ENCODE measurements at places on chromosomes 6 and 20. TPM values are rescaled to one million over a fixed set of nuclear protein-coding genes. Genes with fewer than 3 reads are reported as not detected.

RPP40 gene
- total RNA-seq, result 6.2 TPM

CFAP206 gene
- not detected for total RNA-seq

TFAP2B gene
- total RNA-seq, result not detected

SOX18 gene
- total RNA-seq, result 50.8 TPM

DNA sequence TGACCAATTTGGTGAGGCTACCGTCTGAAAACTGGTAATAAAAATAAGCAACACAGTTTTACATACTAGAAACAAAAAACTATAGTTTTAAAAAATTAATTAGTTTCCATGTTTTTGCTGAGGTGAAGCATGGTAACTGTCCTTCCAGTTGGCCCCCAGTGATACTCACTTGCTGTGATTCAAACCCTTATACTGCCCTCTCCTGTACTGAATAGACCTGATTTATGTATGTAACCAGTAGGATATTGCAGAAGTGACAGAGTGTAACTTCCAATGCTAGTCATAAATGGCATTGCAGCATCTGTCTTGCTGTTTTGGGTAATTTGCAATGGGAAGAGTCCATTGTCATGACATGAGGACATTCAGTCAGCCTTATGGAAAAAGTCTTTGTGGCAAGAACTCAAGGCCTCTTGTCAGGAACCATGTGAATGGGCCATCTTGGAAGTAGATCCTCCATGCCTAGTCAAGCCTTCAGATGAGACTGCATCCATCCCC lies 8.9 kb upstream of the CHD6 start:
- no peak overlapping the region for H3K4me3 ChIP-seq
- no peaks in the 10 kb centered on the region for H3K4me1 ChIP-seq
- no peaks in the 10 kb centered on the region for H3K36me3 ChIP-seq
- no peak for DNase-seq
- no peaks in the 10 kb centered on the region for H3K27me3 ChIP-seq

DNA sequence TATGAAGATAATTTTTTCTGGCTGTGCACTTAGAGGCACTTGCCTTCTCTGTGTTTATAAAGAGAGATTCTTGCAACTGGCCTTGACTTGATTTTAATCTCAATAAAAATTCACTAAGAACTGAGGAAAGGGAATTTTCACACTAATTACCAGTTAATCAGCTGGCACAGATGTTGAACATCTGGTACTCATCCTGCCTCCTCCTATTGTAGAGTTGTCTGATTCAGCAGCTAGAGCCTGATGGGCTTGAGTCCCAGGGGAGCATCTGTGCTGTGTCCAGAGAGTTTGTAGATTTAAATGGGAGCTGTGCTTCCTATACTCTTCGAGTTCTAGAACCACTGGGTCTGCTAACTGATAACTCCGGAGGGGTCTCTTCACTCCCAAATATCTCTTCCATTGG lies 284.4 kb upstream of the RNF24 start:
- DNase-seq, result no peak
- H3K36me3 ChIP-seq, result no peaks in the 10 kb centered on the region
- H3K4me3 ChIP-seq, result no peak overlapping the region
- no peak overlapping the region for H3K27ac ChIP-seq
- H3K4me1 ChIP-seq, result peaks cover 2% of the 10 kb centered on the region
- H3K27me3 ChIP-seq, result no peaks in the 10 kb centered on the region

DNA sequence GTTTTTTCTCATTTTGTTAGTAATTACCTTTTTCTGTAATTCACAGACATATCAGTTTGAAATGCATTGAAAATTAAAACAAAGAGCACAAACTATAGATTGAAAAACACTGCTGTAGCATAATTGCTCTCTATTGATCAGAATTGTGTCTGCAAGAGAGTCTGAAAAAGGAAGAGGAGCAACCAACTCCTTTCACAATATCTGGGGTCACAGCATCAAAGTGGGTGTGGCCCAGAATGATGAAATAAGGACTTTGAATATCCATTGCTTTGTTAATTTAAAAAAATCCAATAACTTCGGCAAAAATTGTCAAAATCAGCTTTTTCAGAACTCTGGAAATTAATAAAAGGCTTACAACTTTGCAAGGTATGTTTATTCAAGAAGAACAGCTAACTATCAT lies 99.2 kb downstream of the MYLK4 start:
- H3K4me3 ChIP-seq, result no peak overlapping the region
- peaks cover 2% of the 10 kb centered on the region for H3K4me1 ChIP-seq
- no peaks in the 10 kb centered on the region for H3K27me3 ChIP-seq
- no peaks in the 10 kb centered on the region for H3K36me3 ChIP-seq

DNA sequence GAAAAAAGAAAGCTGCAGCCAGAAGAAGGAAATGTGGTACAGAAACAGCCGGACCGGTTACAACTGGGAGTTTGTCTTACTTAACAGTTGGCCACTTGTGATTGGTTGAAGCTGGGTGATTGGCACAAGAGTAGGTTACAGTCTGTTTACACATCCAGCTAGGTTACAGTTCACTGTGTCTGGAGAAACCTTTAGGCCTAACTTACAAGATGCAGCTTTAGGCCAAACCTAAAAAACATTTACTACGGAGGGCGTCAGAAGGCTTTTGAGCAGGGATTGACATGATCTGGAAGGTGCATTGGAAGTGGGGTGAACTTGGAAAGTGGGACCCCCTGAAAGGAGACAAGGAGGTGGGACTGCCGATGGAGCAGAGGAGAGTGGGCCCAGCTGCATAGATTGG lies 122.3 kb downstream of the BANF2 start:
- no peaks in the 10 kb centered on the region for H3K36me3 ChIP-seq
- H3K27me3 ChIP-seq, result no peaks in the 10 kb centered on the region
- no peaks in the 10 kb centered on the region for H3K4me1 ChIP-seq
- no peak for DNase-seq
- H3K27ac ChIP-seq, result no peak overlapping the region

GRCh38 chr20:57261457-57262251 lies 4.8 kb downstream of the BMP7 start:
- H3K27me3 ChIP-seq, result peaks cover 6% of the 10 kb centered on the region
- H3K36me3 ChIP-seq, result no peaks in the 10 kb centered on the region
- no peak overlapping the region for H3K27ac ChIP-seq
- DNase-seq, result no peak

DNA sequence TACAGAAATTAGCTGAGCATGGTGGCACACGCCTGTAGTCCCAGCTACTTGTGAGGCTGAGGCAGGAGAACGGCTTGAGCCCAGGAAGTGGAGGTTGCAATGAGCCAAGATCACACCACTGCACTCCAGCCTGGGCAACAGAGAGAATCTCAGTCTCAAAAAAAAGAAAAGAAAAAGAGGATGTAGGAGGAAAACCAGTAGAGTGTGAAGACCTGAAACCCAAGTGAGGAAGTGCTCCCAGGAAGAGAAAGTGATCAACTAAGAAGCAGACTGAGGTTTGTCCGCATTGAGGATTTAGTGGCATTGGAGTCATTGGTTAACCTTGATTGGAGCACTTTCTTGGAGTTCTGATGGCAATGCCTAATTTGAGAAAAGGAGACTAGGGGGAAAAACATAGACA lies 20.6 kb upstream of the TASP1 start:
- H3K36me3 ChIP-seq, result no peaks in the 10 kb centered on the region
- H3K4me3 ChIP-seq, result no peak overlapping the region
- H3K4me1 ChIP-seq, result no peaks in the 10 kb centered on the region
- DNase-seq, result no peak
- no peak overlapping the region for H3K27ac ChIP-seq

DNA sequence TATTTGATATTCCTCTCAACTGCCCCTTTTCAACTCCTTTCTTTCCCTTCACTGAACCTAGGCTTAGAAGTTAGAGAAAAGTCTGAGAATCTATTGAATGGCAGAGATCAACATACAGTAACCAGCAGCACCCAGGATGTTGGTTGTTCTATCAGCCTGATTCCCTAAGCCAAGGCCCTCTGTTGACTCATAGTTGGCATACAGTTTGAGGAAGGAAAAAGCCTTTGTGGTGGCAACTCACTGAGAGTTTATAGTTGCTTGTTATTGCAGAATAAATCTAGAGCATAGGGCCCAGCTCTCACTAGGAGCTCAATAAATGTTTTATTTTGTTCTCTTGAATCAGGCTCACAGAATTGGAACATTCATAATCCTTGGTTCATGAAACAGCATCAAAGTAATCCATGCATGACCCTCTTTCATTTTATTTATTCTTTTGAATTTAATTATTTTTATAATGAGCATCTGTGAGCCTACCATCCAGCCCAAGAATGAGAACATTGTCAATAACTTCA lies 119.1 kb upstream of the ADGRF1 start:
- no peaks in the 10 kb centered on the region for H3K4me1 ChIP-seq
- H3K4me3 ChIP-seq, result no peak overlapping the region
- no peaks in the 10 kb centered on the region for H3K27me3 ChIP-seq
- DNase-seq, result no peak
- no peaks in the 10 kb centered on the region for H3K36me3 ChIP-seq
- no peak overlapping the region for H3K27ac ChIP-seq

DNA sequence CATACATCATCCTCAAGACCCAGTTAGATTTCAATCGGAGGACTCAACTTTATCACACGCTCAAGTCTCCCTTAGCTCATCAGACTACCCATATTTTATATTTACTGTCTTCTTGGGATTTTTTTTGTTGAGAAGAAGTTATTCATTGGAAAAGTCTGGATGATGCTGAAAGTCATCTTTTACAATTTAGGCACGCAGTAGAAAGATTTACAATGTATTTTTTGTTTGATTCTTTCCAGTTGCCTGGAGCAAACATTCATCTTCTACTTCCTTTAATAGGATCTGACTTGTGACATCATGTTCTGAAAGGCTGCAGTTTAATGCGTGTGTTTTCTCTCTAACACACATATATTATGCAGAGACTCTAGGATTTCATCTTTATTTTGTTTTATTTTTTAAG lies 235.7 kb downstream of the DOK5 start:
- no peak for DNase-seq
- H3K4me3 ChIP-seq, result no peak overlapping the region
- H3K36me3 ChIP-seq, result no peaks in the 10 kb centered on the region
- H3K27ac ChIP-seq, result no peak overlapping the region
- H3K27me3 ChIP-seq, result no peaks in the 10 kb centered on the region
- no peaks in the 10 kb centered on the region for H3K4me1 ChIP-seq

GRCh38 chr6:43200541-43200940 lies 18.5 kb downstream of the CUL9 start:
- no peak for DNase-seq
- H3K36me3 ChIP-seq, result no peaks in the 10 kb centered on the region
- H3K4me3 ChIP-seq, result no peak overlapping the region
- no peaks in the 10 kb centered on the region for H3K4me1 ChIP-seq
- no peak overlapping the region for H3K27ac ChIP-seq

GRCh38 chr6:33513213-33513612 lies 58.8 kb downstream of the ZBTB9 start:
- no peak for DNase-seq
- no peaks in the 10 kb centered on the region for H3K4me1 ChIP-seq
- H3K4me3 ChIP-seq, result no peak overlapping the region
- no peaks in the 10 kb centered on the region for H3K36me3 ChIP-seq
- peaks cover 4% of the 10 kb centered on the region for H3K27me3 ChIP-seq

DNA sequence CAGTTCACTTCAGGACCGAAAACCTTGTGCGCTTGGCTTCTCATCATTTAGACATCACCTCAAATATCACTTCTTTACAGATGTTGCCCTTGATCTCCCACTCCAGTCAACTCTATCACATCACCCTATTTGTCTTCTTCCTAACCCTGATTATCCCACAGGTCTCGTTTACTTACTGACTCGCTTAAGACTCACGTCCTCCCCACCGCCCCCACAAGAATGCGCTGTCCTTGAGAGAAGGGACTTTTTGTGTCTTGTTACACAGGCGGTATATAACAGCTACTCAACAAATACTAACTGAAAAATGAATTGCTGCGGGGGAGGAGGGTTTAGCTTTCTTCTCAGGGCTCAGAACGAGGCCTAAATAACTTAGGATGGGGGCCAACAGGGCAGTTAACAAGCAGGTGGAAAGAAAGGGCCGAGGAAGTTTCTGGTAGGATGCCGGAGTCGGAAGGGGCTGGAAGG lies 527 bp downstream of the TOMM34 start:
- H3K27ac ChIP-seq, result peak overlapping the region; percentile 86
- DNase-seq, result no peak
- peak overlapping the region; percentile 99 for H3K4me3 ChIP-seq
- H3K4me1 ChIP-seq, result peaks cover 12% of the 10 kb centered on the region
- H3K27me3 ChIP-seq, result no peaks in the 10 kb centered on the region

DNA sequence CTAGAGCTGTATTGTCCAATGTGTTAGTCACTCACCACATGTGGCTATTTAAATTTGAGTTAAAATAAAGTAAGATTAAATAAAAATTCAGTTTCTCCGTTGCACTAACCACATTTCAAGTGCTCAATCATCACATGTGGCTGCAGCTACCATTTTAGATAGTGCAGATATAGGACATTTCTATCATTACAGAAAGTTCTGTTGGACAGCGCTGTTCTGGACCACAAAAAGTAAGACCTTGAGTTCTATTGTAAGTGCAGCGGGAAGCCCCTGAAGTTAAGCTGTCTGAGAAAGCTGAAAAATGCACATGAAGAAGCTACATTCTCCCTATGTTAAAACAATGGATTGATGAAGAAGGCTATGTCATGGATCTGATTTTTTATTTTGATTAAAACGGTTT lies 1.1 kb downstream of the ORC3 start:
- H3K4me1 ChIP-seq, result peaks cover 26% of the 10 kb centered on the region
- no peaks in the 10 kb centered on the region for H3K27me3 ChIP-seq

- H3K36me3 ChIP-seq, result no peaks in the 10 kb centered on the region
- no peaks in the 10 kb centered on the region for H3K27me3 ChIP-seq
- peaks cover 53% of the 10 kb centered on the region for H3K4me1 ChIP-seq
- no peak for DNase-seq
Measured at GRCh38 chr20:47576516-47577033, 74.9 kb downstream of the NCOA3 start.

DNA sequence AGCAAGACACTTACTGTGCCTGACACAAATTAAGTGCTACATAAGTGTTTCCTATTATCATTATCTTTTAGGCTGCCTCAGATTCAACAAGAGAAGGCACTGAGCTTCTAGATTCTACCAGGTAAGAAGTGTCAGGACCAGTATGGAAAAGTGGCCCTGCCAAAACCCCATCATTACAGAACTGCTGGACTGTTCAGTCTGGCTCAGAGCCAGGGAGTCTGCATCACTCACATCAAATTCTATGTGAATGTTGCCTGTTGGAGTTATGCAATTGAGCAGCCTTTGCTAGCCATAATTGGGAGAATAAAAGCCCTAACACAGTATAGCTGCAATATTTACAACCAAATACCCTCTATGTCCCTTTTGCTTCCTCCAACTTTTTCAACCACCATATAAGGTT lies 70.9 kb downstream of the ATG5 start:
- no peaks in the 10 kb centered on the region for H3K36me3 ChIP-seq
- no peak overlapping the region for H3K4me3 ChIP-seq
- H3K27me3 ChIP-seq, result no peaks in the 10 kb centered on the region
- DNase-seq, result no peak
- peaks cover 27% of the 10 kb centered on the region for H3K4me1 ChIP-seq

DNA sequence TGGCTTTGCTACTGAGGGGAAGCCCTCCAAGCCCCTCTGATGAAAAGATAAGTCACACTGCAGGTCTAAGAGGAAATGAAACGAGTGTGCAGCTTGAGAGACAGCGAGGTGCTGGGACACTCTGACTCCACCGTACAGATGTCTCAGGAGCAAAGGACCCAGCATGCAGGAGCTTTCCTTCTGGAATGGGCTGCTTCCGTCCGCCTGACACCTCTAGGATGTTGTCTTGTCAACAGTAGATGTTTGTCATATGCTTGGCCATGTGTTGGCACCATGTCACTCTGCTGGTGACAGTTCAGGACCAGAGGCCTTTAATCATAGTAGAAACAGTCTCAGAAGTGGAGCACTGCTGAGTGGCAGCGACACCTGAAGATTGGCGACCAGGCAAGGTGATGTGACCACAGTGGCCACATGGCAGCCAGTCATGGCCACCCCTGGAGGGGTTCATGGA lies 46.7 kb downstream of the SLC24A3 start:
- H3K27ac ChIP-seq, result peak overlapping the region; percentile 85
- H3K27me3 ChIP-seq, result no peaks in the 10 kb centered on the region
- peaks cover 39% of the 10 kb centered on the region for H3K4me1 ChIP-seq
- H3K36me3 ChIP-seq, result no peaks in the 10 kb centered on the region
- DNase-seq, result no peak
